ENCODE measurements at places on chromosomes 12 and 14. TPM values are rescaled to one million over a fixed set of nuclear protein-coding genes. Genes with fewer than 3 reads are reported as not detected.

NFATC4 gene
- not detected for polyA plus RNA-seq

GDF11 gene
- polyA plus RNA-seq = 14.5 TPM

DNA sequence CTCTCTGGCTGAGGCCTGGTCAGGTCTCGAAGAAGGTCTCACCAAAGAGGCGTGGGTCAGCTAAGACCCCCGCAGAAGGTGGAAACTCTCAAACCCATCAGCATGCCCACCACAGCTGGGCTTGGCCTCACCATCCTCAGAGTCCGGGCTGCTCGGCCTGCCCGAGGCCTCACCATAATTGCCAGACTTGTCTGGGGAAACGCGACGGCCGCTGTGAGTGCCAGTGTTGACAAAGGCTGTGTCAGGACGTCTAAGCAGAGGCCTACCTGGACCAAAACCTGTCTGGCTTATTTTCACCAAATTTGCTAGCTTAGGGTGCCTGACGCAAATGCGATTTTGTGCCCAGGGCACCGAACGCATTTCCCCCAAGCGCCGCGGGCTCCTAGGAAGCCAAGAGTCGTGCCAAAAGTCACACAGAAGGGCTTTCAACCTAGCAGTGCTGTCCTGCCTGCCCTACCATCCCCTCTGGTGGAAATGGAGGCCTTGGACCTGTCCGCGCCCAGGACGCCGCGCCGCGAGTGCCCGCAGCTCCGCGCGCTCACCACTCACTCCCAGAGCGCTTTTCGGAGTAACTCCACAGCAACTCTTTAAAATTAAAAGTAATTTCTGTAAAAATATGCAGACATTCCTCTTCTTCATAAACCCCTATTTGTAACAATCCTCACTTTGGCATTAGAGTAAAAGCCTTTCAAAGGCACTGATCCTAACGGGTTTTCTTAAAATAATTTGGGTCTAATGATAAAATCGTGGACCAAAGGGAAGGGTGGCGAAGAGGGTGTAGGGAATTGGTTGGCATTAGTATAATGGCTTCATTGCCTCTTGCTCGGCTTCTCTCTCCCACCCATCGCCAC is 1.2 kb upstream of the ALX1 start:
- no peak for DNase-seq

GRCh38 chr12:8030189-8030588 is 2.3 kb upstream of the FOXJ2 start:
- no peak for DNase-seq

DNA sequence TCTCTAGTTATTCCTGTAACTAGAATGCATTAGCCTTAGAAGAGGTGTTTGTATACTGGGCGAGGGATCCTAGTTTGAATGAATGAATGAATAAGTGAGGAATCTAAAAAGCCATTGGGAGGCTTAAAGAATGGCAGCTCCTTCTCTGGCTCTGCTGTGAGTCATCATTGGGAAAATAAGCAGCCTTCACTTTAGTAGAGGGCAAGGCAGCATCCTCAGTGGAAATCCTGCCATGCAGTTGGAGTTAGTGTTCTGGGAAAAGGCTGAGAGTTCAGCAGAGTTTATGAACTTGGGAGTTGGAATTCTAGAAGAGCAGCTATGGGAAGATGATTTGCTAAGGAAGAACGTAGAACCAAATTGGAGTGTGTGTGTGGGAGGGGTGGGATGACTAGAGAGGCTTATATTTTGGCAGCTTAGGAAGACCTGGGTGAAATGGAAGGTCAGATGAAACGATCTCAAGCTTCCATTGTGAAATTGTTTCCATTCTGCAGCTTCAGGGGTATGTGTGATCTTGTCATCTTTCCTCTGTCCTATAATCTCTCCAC is 120.8 kb downstream of the PTCSC3 start:
- no peak for DNase-seq
